Epithelial cell of alveolus of lung (primary cell): ENCODE measurements at places on chromosomes 3 and 15. TPM values are rescaled to one million over a fixed set of nuclear protein-coding genes. Genes with fewer than 3 reads are reported as not detected.

Gene CYP11A1
- 0.13 TPM in 1 of 2 replicates, not detected in the other for total RNA-seq

Gene TRH
- not detected in 2 replicates for total RNA-seq

Gene MINDY2
- 9.2 and 9.8 TPM in 2 replicates for total RNA-seq

Gene GPR171
- not detected in 2 replicates for total RNA-seq

Gene BFSP2
- not detected in 2 replicates for total RNA-seq

Gene PIF1
- 4.5 and 6.2 TPM in 2 replicates for total RNA-seq

Gene MBD4
- total RNA-seq: 16.9 and 45.4 TPM in 2 replicates

Gene KIF15
- total RNA-seq: 4.9 and 7.6 TPM in 2 replicates

Gene SLC28A1
- total RNA-seq: not detected in 2 replicates

Gene SERPINI2
- total RNA-seq: not detected in 2 replicates

Gene ALDH1L1
- total RNA-seq: not detected in 2 replicates

Gene PLSCR5
- total RNA-seq: not detected in 2 replicates

Gene OR4F6
- total RNA-seq: not detected in 2 replicates

Gene DNASE1L3
- not detected in 2 replicates for total RNA-seq

Gene SAMMSON
- 1.5 TPM in 1 of 2 replicates, not detected in the other for total RNA-seq

Gene SLC15A2
- total RNA-seq: under 0.01 TPM in 1 of 2 replicates, not detected in the other

Gene COX17
- total RNA-seq: 7.3 and 23.7 TPM in 2 replicates

Gene ISLR2
- total RNA-seq: 4.4 TPM in 1 of 2 replicates, not detected in the other

Gene GNL3
- 72.3 and 80.9 TPM in 2 replicates for total RNA-seq
